ENCODE measurements at places on chromosomes 12 and 14.
A peak's percentile ranks its signal among the peaks of the same experiment; 100 is the strongest.

- DNase-seq = no peak
Observed at GRCh38 chr14:76257111-76257803, 105.5 kb downstream of the GPATCH2L start.

DNA sequence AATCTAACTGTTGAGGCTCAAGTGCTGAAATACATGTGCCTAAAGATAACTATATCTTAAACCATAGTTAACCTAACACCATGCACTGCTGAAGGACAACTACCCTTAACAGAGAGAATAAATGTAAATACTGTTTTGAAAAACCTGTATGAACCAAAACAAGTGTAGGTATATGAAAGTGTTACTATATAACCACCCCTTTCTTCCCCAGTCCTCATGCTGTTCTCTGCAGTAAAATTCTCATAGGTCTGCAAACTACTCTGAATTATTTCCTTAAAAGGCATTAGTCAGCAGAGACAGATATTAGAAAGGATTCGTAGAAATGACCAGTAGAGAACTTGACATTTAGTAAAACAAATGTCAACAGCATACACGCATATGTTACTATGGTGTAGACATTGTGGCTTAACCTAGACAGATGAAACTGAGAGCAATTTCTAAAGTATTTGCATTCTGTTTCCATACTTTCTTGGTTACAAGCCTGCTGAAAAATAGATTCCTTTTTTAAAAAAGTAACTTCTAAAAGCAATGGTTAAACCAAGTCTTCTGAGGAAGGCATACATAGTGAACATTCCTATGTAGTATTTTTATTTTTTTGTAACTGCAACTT, 13.9 kb downstream of the CSRP2 start:
- no peak for DNase-seq

DNA sequence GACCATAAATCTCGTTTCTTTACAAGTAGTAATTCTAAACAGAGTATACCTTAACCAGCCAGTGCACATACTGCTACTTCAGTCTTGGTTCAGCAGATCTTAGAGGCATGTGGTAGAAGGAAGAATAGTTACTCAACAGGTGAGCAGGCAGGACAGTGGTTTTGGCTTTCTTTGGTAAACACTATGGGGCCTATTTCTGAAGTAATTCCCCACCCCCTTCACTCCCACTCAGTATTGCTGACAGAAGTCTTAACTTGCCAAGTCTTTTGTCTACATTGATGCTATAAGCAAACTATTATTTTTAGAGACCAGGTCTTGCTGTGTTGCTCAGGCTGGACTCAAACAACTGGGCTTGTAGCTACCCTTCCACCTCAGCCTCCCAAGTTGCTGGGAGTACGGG, 68.5 kb downstream of the FBXO34 start:
- DNase-seq = no peak

GRCh38 chr12:47909839-47910465, 5.2 kb upstream of the VDR start:
- DNase-seq = no peak

- no peak for DNase-seq
Observed at GRCh38 chr12:129109174-129110001, 256.1 kb downstream of the GLT1D1 start.

- no peak for DNase-seq
Observed at GRCh38 chr12:104544836-104545235, 88.1 kb downstream of the CHST11 start.

DNA sequence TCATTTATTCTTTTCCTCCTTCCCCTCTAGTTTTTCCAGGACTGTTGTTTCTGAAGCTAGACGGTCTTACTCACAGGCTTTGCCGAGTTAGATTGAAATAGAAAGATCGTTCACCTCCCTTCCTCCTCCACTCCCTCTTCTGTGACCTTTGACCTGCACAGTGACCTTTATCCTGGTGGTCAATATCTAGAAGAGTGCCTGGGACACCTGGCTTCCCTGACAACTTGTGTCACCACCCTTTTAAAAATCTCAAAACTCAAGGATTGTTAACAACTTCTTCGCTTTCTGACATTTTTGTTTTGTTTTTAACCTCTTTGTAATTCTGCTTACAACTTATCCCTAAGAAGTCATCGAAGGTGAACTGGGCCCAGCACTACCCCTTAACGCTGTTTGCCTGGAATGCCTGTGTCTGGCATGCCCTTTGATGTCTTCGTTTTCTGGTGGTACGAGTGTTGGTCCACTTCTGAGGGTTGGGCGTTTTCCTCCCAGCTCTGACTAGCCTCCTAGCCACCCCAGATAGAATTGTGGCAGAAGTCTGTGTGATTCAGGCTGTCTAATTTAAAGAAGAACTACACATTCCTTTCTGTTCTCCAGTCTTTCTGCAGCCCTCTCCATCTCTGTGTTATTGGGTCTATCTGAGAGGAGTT, 2.8 kb upstream of the KRT75 start:
- no peak for DNase-seq

- no peak for DNase-seq
Observed at GRCh38 chr12:107395817-107396216, 289.8 kb upstream of the PWP1 start.

- no peak for DNase-seq
Observed at GRCh38 chr12:110619534-110619953, 5.6 kb downstream of the TCTN1 start.

DNA sequence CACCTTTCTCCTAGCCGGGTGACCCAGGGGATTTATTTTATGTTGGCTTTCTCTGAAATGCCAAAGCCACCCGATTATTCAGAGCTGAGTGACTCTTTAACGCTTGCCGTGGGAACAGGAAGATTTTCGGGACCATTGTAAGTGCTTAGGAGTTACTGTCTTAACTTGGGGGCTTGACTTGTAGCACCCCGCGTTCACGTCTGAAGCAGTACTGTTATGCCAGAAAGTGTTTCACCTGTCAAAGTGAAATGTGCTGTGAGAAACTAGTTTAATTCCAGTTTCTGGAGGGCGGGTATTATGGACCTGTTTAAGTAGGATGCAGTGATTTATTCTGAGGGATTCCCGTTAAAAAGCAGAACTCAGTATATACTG, 218 bp downstream of the LYSET start:
- DNase-seq = no peak

DNA sequence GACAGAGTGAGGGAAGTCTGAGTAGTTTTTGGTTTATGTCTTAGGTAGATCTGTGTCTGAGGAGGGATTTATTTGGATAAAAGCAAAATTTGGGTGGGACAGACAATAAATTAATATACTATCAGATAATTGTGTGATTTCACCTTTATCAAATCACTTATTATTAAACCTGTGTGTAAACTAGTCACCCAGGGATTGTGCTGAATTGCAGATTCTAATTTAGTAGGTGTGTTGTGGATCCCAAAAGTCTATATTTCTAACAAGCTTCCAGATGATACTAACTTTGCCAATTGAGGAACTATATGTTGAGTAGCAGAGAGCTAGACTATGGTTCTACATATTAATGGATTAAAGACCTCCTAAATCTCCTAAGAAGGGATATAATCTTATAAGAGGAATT, 978.5 kb upstream of the FBXO33 start:
- DNase-seq = no peak

DNA sequence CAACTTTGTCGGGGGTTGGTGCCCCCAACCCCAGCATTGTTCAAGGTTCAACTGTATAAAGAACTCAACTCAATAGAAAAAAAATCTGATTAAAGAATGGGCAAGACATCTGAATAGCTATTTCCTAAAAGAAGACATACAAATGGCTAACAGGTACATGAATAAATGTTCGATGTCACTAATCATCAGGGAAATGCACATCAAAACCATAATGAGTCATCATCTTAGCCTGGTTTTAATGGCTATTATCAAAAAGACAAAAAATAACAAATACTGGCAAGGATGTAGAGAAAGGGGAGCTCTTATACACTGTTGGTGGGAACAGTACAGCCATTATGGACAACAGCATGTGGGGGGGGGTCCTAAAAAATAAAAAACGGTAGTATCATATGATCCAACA, 28.7 kb downstream of the NPAS3 start:
- DNase-seq = no peak

GRCh38 chr14:22996768-22997654, 12.9 kb downstream of the C14orf93 start:
- DNase-seq = no peak

DNA sequence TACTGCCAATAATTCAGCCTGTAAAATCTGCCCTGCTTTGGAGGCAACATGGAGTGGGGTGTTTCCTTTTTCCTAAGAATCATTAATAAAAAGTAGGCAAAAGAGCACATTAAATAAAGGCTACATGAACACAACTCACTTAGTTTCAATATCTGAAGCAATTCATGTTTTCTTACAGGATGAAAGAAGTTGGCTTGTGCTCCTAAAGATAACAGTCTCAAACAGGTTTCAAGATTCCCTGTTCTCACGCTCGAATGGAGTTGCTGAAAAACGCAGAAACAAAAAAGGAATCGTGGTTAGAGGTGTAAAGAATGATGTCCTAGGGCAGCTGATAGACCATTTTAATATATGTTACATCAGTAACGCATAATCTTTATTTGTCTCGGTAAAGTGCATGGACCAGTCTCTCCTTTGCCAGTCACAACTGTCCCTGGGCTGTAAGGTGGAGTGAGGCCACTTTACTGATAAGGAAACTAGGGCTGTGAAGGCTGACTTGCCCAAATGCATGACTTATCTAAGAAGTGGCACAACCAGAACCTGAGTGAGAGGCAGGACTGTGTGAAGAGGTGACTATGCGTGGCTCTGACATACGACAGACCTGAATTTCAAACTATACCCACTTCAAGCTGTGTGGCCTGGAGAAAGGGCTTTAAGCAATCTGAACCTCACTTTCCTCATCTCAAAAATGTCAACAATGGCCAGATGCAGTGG, 12.6 kb downstream of the GIT2 start:
- DNase-seq = no peak

DNA sequence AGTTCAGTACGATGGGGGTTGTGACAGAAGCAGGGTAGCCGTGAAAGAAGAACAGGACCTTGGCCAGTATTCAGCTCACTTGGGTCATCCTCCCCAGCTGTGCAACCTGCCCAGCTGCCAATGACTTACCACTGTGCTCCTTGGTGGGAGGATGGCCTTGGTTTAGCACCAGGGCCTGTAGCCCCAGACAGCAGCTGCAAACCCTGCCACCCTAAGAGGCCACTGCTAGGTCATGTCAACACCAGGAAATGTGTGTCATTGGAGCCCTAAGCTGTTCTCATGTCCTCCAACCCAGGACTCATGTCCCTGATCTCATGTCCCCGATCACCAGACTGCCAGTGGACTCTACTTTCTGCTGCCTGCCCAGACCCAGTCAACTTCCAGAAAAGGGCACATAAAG, 3.0 kb upstream of the CRACR2A start:
- DNase-seq = no peak

GRCh38 chr14:30872602-30873001, 1.8 kb upstream of the COCH start:
- DNase-seq = no peak

DNA sequence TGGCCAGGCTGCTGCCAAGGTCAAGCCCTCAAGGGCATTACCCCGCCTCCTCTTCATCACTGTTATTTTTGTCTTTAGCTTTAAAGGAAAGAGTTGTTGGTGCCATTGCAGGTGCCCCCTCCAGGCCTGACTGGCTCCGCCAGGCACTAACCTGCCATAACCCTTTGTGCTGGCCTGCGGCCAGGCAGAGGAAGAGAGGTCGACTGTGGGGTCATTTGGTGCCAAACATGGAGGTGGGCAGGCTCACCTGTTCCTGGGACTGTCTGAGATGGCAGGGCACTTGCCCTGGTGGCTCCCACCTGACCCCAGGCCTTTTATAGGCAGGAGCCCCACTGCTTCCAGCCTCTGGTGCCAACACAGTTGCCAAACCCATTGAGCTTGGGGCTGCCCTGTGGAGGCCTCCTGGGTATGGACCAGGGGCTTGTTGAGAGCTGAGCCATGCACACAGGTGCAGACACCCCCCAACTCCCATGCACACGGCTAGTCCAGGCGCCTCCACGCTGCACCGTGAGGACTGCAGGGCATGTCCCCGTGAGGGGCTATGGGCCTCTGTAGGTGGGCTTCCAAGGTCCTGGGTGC, 29.4 kb upstream of the PLD4 start:
- no peak for DNase-seq

DNA sequence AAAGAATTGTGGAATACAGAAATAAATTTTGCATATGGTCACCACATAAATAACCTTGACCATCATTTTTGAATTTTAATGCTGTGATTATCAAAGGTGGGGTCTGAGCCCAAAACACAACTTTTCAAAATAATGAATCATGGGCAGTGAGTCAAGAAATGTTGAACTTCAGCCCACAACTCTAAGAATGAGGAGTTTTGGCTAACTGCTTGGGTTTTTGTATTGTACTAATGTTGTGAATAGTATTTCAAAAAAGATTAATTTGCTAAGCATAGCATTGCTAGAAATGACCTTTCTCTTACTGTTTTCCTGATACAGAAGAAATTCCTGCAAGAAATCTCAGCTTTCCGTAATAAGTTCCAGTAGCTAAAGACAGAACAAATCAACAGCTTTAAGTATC, 24.4 kb upstream of the YARS2 start:
- DNase-seq = no peak

DNA sequence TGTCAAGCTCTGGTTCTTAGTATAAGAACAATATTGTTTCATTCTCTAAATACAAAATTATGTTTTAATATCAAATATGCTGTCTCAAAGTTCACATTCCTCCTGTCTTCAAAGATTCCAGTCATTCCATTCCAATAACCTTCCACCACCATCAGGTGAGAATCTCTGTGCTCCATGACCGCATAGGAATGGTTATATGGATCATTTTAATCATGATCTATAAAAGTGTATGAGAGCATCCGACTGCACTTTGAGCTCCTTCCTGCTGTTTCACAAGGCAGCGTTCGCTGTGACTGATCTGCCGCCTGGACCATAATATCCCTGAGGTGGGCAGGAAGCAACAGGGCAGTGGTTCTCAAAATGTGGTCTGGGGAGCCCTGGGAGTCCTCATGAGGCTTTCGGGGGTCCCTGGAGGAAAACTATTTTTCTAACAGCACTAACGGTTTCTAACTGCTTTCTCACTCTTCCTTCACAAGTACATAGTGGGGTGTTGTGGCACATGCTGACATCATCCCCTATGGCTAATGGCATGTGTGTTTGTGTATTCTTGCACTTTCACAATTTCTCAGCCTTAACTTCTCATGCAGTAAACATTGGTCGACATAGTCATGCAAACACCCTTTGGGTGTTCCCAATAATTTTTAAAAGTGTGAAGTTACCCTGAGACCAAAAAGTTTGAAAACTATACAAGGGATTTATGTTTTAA, 137.4 kb downstream of the ANO2 start:
- DNase-seq = no peak

DNA sequence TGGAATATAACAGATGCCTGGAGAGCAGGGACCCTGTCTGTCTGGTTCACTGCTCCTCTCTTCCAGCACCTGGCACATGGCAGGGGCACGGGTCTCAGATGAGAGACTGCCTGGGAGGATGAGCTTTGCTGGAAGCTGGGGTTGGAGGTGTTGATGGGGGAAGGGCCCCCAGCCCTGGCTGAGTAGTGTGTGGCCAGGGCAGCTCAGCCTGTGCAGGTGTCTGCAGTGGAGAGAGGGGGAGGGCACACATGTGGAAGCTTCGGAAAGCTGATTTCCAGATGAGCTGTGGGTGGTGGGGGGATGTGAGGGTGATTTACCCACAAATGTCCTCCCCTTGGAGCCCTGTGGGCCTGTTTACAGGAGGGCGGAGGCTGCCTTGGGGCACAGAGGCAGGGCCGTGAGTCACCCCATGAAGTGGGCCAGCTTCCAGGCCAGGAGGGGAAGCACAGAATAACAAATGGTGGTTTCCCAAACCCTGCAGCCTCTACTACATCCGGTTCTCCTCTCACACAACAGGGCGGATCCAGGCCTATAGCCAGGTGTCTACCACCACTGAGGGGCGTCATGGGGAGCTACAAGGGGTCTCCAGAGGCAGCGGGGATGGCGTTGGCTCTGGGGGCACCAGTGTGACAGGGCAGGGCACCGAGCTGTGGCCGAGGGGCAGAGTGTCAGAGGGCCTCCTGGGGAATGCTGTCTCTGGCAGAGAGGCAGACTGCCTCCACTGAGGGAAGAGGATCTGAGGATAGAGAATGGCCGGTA, 11.0 kb downstream of the KRT7 start:
- peak; percentile 74 for DNase-seq
